Naive thymus-derived CD4-positive, alpha-beta T cell (primary cell): ENCODE measurements at places on chromosomes 5 and 9. TPM values are rescaled to one million over a fixed set of nuclear protein-coding genes. Genes with fewer than 3 reads are reported as not detected.

DNA sequence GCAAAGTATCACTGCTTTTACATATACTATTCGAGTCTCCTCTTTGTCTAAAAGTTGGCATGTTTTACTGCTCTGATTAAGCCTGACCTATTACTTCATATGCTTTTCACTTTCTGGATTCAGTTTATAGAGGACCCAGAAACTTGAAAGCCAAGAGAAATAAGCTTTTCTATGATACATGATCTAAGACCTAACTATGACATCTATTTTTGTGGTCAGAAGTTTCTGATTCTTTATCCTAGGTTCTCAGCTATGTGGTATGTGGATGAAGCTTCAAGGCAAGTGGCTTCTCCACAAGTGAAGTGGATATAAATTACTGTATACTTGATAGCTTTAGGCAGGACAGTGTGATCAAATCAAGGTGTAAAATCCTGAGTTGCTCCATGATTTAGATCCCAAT lies 6.3 kb downstream of the EDIL3 start:
- DNase-seq, result no peak

DNA sequence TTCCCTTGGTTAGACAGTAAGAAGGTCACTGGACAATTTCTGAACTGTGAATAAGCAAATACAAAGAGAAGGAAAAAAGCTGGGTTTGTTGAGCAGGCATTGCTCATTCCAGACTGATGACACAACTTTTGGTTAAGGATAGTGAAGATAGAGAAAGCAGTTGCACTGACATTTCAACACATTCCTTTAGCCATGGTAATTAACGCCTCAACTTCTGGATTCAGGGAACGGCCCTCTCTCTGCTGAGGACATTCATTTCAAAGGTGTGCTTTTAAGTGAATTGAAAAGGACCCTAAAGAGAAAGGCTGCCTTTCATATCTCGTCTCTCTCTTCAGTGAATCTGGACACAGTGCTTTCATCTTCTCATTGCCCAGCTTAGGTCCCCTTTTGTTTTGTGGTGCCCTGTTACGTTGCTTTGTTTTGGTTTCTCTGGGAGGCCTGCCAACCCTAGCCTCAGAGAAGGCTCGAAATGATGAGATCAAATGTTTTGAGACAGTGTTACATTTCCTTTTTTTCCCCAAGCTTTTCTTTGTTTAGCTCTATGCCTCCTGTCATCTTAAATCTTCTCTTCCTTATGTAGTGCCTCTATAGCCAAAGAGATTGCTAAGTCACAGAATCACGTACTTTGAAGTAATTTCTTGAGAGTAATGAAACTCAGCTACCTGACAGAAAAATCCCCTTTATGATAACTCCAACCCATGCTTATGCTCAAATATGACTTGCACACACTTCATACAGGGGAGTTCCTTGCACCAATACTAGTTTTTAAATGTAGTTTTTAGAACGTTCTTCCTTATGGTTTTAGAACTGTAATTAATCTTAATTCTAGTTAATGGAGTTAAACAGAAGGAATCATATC lies 94.4 kb upstream of the IFNE start:
- no peak for DNase-seq

GRCh38 chr5:96649251-96649662 lies 12.9 kb upstream of the CAST start:
- DNase-seq, result no peak

GRCh38 chr9:6757132-6757455 lies 679 bp upstream of the KDM4C start:
- no peak for DNase-seq

The IFNA21 gene
- not detected for total RNA-seq

The ADAMTS2 gene
- not detected for total RNA-seq

The CCNI2 gene
- total RNA-seq, result 4.1 TPM

The FGFR4 gene
- total RNA-seq, result 1.3 and 1.5 TPM in 2 replicates

The C5orf52 gene
- not detected for total RNA-seq

The SELENOP gene
- total RNA-seq, result 0.77 TPM
